ENCODE measurements at places on chromosomes 16 and 17.

DNA sequence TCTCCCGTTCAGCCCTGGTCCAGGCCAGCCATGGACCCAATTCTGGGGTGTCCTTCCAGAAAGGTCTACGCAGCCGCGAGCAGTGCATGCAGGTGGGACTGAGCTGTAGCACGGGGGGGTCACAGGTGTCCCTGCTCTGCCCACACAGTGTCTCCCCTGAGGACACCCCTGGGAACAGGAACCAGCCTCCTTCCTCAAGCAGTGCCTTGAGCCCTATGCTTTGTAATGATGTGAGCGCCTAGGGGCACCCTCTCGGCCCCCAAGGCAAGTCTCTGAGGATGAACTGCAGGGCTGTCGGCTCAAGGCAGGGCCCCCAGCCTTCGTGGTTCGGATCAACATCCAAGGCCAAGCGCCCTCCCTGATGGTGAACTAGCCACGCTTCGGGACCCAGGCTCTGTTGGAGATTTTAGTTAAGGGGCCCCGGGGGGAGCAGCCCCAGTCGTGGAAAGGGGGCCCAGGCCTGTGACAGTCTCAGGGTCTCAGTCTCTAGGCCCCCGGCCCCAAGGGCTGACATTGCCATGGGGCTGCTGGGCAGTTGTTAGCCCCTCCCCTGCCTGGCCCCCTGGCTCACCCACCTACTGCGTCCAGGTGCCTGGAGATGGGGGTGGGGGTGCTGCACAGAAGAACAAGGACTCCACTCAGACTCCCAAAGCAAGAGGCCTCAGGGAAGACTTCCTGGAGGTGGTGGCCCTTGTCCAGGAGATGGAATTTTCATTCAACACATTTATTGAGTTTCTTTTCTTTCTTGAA is 2.3 kb downstream of the IL17C start:
- no peak for DNase-seq

- DNase-seq: no peak
Measured at GRCh38 chr17:68377771-68378267, 79.5 kb downstream of the WIPI1 start.

GRCh38 chr16:27495191-27495590 is 54.5 kb downstream of the GTF3C1 start:
- no peak for DNase-seq

DNA sequence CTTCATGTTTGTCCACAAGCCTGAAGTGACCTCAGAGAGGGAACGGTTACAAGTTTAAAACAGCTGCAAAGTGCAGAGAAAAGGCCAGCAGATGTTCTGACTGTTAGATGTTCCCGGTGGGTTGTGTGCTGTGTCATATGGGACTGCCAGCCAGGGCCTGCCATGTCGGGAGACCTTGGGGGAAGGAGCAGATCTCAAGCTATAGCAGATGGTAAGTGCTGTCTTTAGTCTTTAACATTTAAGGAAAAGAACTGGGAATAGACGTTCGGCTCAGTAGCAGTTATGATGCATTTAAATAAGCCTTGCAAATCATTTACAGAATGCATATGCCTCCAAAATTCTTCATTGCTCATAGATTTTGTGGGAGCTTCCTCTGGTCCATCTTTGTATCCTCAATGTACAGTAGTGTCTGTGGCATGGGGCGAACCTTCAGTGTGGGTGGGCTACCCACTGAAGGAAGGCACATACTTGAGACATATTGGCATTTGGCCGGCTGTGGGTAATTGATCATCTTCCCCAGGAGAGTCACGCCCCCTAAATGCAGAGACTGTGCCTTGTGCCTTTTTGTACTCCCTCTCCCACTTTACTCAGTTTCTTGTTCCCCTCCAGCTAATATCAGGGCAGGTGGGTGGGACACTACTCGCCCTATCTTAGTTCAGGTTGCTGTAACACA is 131.9 kb downstream of the NPIPB5 start:
- DNase-seq: no peak

GRCh38 chr17:54608634-54609155 is 292.0 kb upstream of the TOM1L1 start:
- DNase-seq: no peak

- no peak for DNase-seq
Measured at GRCh38 chr16:71840052-71840451, 5.7 kb upstream of the ATXN1L start.

DNA sequence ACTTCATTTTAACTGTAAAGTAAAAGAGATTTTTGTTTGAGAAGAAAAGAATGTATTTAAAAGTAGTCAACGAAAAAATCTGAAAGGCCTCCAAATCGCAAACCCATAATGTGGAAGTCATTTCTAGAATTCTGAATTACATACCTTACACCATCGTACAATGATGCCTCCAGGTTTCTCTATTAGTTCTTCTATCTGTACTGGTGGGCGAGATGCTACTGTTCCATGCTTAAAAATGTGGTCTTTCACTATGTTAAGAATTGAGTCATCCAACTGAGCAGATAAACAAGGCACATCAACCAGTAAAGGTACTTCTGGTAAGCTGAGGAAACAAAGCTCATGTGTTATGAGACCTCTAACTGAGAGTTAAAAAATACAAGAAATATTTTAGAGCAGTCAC is 28.5 kb downstream of the CRLF3 start:
- DNase-seq: no peak

GRCh38 chr16:716200-716568 is 1.3 kb downstream of the METRN start:
- DNase-seq: no peak

GRCh38 chr17:51764387-51764971 is 394.0 kb downstream of the CA10 start:
- peak; percentile 66 for DNase-seq

DNA sequence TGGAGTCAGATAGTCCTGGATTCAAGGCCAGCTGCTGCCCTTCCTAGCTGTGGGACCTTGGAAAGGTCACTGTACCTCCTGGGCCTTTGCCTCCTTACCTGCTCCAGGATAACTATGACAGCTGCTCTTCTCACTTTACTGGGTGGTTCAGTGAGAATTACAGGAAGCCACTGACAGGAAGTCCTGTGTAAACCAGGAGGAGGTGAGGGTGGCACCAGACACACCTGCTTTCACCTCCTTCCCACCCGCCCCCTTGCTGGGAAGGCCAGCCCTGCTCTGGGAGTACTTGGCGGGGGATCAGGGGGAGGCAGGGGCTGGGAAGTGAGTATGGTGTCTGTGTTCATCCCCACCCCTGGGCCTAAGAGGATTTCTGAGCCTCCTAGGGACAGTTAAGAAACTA is 42.6 kb downstream of the CPNE2 start:
- no peak for DNase-seq

DNA sequence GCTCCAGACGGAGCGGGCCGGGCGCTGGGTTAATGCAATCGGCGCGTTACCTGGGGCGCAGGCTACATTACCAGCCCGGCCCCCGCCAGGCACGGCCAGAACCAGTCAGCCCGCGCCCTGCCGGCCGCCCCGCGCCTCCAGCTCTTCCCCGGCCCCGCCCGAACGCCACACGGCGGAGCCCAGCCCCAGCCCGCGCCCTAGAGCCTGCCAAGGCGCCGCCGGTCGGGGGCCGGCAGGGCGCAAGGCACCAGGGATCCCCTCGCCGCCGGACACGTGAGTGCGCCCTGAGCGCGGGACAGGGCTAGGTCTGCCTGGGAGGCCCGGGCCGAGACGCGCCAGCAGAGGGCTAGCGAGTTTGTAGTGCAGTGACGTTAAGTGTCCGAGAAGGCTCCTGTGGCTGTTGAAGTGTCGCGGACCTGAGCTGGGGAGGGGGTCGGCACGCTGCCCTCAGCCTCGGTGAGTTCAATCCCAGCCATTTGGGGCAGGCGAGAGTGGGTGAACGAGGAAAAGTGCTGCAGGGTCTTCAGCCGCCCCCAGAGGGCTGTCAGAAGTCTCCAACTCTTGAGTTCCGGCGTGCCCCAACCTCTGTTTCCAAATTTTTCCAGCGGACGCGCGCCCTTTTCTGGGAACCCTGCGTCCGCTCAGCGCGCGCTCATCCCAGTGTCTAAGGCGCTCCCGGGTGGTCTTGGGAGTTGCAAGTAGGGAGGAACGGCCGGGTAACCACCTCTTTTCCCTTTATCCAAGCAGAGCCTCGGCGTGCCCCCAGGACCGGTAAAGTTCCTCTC is at the start of gene SLC6A2:
SLC6A2 (plus strand) TSS at position 92 of the 785 bp plus-strand sequence. CDS start 707 bp downstream, outside the sequence.
- DNase-seq: no peak

- DNase-seq: peak; percentile 45
Measured at GRCh38 chr17:2602597-2603017, 9.2 kb downstream of the PAFAH1B1 start.

DNA sequence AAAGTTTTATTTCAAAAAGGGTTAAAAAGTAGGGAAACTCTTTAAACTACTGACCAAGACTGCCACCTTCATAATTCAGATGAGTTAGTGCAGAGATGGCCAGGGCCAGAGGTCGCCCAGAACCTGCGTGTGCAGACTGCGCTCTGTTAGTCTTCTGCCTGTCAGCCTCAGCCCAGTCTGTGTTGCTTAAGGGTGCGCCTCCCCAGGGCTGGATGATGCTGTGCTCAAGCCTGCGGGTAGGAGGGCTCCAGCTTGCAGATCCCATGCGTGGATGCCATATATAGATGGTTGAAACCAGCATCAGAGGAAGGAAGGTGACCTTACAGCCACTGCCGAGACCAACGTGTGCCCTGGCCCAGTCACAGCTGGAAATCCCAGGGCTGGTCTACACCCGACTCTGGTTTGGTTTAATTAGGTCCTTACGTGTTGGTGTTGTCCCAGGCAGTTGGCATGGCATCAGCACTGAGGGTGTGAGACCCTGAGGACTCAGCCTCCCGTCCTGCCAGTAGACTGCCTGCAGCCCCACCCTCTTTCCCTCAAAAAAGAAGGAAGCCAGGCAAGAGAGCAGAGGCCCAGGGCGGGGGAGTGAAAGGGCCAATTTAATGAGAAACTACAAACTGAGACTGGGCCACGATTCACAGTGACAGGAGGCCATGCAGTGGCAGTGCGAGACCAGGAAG is 27.7 kb downstream of the CDIP1 start:
- no peak for DNase-seq

DNA sequence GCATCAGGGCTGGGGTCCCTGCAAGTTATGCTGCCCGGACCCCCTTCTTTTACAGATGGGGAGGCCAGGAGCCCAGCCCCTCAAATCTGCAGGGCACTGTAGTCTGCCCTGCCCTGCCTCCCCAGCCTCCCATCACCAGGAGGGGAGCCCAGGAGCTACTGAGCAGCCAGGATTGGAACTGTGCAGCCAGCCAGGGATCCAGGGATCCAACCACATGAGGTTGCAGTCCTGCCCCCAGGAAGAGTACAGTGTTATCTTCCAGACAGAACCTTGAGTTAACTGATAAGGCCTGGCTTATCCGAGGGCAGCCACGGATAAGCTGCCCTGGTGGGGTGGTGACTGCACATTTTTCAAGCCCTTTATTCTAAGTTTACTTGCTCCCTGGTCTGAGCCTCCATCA is 11.4 kb upstream of the NDRG4 start:
- DNase-seq: no peak

DNA sequence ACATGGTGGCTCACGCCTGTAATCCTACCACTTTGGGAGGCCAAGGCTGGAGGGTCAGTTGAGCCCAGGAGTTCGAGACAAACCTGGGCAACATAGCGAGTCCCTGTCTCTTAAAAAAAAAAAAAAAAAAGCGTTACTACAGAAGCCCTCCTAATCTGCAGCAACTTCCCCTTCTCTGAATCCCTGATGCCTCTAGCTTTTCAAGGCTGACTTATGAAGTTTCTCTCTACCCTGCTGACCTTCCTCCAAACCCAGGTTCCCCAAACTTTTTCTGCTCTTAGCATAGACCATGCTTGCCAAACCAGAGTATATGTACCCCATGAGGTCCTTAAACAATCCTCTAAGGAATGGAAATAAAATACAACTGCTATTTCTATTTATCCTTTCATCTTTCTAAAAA is 16.4 kb downstream of the LYRM1 start:
- no peak for DNase-seq

- DNase-seq: peak; percentile 76
Measured at GRCh38 chr17:45225051-45225700, 3.5 kb downstream of the FMNL1 start.

DNA sequence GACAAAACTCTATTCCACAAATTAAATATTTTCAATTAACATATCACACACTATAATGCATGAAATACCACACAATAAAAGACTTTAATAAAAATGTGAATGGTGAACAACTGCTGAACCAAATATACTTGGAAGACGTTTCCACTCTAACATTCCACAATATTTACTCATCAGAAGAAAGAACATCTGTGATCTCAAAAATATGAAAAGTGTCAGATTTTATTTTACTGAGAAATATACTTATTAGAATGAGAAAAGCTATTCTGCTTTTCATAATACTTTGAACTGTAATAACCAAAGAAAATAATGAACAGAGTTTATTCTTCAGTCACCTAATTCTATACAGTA is 181.8 kb upstream of the AXIN2 start:
- DNase-seq: no peak

- DNase-seq: peak; percentile 47
Measured at GRCh38 chr16:685967-686366, 1.8 kb upstream of the JMJD8 start.

DNA sequence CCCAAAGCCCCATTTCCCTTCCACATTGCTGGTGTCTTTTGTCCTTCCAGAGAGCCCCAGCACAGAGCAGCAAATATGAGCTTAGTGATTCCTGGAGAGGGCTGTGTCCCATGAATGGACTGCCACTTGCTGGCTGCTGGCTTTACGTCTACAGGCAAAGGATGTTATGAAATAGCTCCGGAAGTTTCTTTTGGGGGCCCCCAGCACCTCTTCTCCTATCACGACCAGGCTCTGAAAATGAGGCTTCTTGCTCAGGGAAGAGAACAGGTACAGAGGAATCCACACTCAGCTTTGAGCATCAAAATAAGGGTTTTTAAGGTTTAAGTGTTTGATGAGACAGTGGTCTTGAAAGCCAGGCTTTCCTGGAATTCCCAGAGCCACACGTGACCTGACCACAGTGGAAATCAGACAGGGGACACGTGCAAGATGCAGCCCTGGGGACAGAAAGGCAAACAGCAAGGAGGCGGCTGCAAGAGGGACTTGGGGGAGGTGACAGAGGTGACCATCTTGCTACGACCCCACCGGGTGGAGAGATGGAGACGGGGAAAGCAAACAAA is 58.1 kb downstream of the ZDHHC7 start:
- no peak for DNase-seq

DNA sequence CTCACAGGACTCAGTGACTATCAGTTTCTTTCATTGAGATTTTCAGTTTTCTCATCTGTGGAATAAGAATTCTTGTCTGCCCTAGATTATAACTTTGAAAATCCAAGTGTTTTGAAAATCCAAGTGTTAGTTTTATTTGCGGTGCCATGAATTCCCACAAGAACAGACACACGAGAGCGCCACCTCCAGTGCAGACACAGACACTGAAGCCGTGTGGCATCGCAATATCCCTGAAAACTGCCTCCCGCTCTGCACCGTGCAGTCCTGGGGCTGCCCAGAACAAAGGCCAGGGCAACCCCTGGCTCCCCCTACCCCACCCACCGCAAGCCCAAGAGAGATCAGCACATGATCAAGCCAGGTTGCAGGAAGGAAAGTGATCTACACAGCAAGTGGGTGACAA is 229.5 kb upstream of the ASIC2 start:
- DNase-seq: no peak

GRCh38 chr17:76987486-76988093 is 119.4 kb downstream of the MGAT5B start:
- DNase-seq: no peak

- DNase-seq: no peak
Measured at GRCh38 chr17:58224315-58224714, 5.3 kb upstream of the MKS1 start.
